Right kidney (tissue), 9 donors: ENCODE measurements at places on chromosomes 1 and 21.

GRCh38 chr1:42742617-42743316, 2.7 kb upstream of the CLDN19 start:
- DNase-seq, result no peak

DNA sequence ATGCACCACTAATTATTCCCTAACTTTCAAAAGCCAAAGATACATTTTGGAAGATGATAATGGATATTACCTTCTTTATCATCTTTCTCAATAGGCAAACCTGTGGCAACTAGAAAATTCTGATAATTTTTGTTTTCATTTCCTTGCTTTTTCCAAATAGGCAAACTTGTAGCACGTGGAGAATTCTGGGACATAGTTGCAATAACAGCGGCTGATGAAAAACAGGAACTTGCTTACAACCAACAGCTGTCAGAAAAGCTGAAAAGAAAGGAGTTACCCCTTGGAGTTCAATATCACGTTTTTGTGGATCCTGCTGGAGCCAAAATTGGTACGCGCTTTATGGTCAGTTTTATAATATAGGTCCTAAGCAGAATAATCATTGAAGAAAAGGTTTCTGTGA, 1.5 kb downstream of the FPGT start:
- no peak for DNase-seq

GRCh38 chr1:112894561-112895011, 61.4 kb downstream of the SLC16A1 start:
- DNase-seq, result no peak

- DNase-seq, result no peak
Measured at GRCh38 chr1:191348328-191348727, 809.9 kb upstream of the RGS18 start.

- no peak for DNase-seq
Measured at GRCh38 chr1:230243583-230244353, 176.7 kb downstream of the GALNT2 start.

- no peak for DNase-seq
Measured at GRCh38 chr1:44113095-44113609, 5.5 kb upstream of the KLF17 start.

DNA sequence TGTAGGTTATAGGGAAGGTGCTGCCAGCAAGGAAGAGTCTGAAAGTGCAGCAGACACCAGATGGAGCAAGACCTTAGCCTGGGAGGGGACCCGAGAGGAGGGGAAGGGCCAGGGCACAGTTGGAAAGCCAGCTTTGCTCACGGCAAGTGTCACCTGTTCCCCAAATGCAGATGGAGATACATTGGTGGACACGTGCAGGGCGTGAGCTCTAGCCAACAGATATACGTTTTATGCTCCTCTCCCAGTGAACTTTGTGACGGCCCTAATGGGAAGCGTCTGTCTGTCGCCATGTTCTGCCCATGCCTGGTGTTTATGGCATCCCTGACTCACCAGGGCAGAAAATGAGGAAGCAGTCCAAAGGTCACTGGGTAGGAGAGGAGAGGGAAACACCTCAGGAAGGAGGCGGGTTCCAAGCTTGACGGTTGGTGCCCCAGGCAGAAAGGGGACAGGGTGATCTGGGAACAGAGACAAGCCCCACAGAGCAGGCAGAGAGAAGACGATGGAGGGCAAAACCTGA, 7.6 kb downstream of the GPA33 start:
- no peak for DNase-seq

DNA sequence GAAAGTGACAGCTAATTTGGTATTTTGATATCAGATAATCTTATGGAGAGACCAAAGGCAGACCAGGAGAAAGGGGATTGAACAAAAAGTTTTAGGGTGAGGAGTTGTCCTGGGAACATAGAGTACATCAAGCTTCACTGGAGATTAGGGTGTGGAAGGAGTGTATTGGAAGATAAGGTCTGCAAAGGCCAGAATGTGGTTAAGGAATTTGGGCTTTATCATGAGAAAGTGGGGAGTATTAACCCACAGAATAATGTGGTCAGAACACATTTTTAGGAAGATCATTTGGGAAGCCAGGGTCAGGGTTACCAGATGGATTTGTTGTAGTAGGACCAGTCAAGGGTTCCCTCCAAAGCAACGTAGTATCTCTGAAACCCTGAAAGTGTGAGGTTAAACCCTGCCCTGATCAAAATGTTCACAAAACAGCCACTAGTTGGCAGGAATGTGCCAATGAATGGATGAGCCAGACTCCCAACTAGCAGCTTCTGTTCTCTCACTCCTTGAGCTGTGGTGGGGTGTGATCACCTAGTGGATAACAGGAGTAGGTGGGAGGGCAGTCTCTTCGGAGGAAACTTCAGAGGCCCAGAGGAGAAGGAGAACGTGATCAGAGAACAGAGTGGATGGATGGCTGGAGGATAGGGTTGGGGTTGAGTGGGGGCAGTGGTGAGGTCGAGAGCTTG, 35.8 kb downstream of the SLC2A1 start:
- DNase-seq, result peak; percentile 41

GRCh38 chr21:17119466-17120297, 393.2 kb upstream of the CXADR start:
- no peak for DNase-seq

DNA sequence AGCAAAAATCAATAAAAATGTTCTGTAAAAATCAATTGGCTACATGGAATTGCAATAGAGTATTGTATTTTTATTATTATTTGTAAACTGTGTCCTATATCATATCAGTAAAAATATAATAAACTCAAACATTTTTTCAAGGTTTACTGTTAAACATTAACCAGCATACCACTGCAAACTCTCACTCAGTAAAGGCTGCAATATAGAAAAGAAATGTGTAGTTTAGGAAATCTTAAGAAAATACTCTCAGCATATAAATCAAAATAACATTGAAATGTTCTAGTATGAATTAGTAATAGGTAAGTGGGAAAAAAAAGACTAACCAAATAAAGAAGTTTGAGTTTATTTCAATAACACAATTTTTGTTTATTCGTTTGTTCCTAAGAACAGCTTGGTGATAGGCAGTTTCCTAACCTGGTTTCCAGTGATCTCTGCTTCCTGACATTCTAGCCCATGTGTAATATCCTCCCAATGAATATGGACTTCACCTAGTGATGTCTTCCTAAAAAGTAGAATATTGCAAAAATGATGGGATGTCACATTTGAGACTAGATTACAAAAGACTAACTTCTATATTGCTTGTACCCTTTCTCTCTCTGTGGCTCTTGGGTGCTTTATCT, 870.1 kb downstream of the BRINP3 start:
- no peak for DNase-seq

DNA sequence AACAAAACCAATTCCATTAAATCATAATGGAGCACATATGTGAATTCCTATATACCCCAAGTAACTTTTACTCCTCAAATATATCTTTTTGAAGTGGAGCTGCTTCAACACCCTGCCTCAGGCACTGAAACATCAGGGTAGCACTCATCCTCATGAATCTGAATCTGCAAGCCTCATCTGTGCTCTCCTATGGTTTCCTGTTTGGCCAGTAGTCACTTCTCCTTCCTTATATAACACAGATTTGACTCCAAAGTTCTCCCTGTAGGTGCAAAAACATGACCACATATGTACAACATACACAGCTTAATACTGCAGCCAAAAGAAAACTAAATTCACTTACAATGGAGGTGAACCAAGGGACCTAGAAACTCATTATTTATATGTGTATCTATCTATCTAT, 7.2 kb downstream of the TRIT1 start:
- DNase-seq, result no peak

DNA sequence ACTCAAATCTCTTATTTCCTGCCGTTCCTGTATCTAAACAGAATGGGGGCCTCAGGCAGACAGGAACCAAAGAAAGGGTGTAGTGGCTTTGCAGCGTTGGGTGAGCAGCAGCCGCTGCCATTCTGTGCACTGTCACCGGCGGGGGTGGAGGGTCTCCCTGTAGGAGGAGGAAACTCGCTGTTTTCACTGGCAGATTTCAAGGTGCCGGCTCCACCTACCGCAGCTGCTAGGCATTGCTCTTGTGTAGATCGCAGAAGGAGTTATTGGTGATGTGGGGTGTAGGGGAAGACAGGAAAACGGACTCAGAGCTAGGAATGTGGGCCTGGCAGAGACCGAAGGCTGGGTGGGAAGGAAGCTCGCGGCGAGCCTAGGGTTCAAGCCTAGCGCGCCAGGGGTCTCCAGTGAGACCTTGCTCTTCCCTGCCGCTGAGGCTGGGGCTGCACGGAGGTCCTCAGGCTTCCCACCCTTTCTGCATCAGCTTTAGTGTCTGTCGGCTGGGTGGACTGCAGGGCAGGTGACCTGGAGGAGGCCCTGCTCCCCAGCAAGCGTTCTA, 20.8 kb downstream of the ATP5PO start:
- DNase-seq, result peak; percentile 72

- DNase-seq, result no peak
Measured at GRCh38 chr1:27609210-27609555, 5.2 kb upstream of the AHDC1 start.

GRCh38 chr1:153899509-153899908, 23.3 kb downstream of the GATAD2B start:
- DNase-seq, result no peak

DNA sequence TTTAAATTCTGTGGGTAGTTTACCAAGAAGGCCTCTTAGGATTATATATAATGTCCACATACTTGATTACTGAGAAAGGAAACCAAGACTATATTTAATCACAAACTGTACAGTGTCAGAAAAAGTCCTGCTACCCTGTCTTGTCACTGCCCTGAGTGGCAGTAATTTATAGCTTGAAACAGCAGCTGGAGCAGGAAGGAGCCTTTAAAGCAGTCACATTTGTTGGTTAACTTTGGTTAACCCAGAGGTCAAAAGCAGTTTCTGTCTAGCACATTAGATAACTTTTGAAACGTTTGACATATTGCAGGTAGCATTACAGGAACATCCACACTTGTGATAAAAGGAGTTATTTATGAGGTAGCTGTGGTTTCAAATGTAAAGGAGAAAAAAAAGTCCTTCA, 161.7 kb downstream of the ROR1 start:
- DNase-seq, result no peak

- no peak for DNase-seq
Measured at GRCh38 chr1:14090062-14090461, 390.1 kb downstream of the PRDM2 start.

GRCh38 chr1:162430583-162430982, 18.6 kb upstream of the SH2D1B start:
- DNase-seq, result no peak

DNA sequence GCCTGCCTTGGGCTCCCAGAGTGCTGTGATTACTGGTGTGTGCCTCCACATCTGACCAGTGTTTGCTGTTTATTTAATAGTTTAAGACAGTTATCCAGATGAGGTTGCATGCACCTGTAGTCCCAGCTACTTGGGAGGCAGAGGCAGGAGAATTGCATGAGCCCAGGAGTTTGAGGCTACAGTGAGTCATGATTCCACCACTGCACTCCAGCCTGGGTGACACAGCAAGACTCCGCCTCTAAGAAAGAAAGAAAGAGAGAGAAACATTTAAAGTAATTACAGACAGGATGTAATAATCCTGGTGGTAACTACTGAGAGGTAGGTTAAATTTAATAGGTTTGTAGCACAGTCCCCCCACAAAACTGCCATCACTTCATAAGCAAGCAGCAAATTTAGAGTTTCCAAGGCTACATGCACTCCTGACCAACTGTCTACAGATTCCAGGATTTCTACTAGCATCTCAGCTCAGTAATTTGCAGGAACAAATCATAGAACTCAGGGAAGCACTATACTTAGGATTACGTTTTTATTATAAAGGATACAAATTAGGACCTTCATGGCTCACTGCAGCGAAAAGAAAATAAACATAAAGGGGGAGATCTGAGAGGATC, 89.6 kb downstream of the PKN2 start:
- DNase-seq, result no peak

DNA sequence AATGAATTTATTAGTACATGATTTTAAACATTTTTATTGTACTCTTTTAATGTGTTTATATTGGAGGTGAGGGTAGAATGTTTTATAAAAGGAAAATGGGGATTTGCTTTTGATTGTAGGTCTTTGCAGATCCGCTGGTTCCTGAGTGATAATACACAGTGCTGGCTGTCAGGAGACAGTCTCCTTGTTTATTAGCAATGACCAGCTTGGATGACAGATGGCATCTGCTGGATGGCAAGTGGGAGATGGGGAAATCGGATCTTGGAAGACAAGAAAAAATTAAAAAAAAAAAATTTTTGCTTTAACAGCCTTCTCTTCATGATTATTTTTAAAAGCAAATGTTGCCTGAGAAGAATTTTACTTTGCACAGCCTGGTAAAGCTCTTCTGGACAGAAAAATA, 4.4 kb upstream of the PHTF1 start:
- DNase-seq, result no peak

DNA sequence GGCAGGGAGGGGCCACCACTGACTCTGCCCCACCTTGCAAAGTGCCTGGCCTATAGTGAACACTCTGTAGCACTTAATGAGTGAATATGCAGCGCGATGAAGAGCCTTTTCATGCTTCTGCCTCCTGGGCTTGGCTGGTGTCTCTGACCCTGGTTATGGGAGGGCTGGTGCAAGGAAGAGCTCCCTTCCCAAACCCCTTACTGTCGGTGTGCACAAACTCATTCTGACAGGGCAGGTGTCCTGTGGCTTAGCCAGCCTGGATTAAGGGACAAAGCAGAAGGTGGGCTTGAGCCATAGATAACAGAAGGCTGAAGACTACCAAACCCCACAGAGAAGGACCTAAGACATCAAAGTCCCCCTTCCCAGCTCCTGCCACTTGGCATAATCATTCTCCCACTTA, 2.0 kb upstream of the NCMAP start:
- no peak for DNase-seq

GRCh38 chr1:54928327-54928726, 41.3 kb upstream of the DHCR24 start:
- DNase-seq, result no peak

DNA sequence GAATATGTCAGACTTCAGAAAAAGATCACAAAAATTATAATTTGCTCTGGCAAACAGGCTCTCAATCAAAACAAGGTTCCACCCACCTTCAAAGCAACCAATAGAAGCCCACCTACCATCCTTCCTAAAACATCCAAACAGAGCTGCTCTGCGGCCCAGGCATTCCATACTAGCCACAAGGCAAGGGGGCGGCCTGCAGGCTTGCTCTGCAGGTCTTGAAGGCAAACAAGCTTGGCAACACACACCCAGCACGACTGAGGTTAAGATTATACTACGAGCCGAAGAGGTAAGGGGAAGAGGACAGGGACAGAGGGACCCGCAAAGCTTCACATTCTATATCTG, 207.3 kb downstream of the SLC45A1 start:
- DNase-seq, result no peak

- no peak for DNase-seq
Measured at GRCh38 chr1:198763298-198763714, 124.5 kb downstream of the PTPRC start.

DNA sequence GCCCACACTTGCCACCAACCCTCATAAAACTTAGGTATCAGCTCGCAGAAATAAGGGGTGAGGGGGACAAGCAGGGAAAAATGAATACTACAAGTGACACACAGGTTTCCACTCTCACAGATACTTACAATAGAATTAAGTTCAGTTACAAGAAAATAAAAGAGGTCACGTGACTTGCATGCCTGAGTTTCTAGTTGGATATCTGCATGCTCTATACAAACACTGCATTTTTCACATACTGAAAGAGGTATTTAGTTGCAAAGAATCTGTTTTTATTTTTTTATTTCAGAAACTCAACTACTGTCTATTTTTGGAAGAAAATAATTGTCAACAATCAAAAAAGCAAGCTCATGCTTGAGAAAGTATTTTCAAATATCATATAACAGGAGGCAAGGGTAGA, 43.5 kb downstream of the DPYD start:
- no peak for DNase-seq

GRCh38 chr1:31927661-31927980, 10.5 kb downstream of the PTP4A2 start:
- DNase-seq, result no peak

- DNase-seq, result no peak
Measured at GRCh38 chr1:51843948-51844347, 34.6 kb downstream of the NRDC start.
